Astrocyte (in vitro differentiated cells and primary cell): ENCODE measurements at places on chromosomes 13 and 19.

- no peak for DNase-seq
These were observed 101.9 kb upstream of the AKAP11 start for GRCh38 chr13:42170029-42170428.

GRCh38 chr19:56112313-56112709 is 8.8 kb downstream of the ZNF787 start:
- DNase-seq: no peak

DNA sequence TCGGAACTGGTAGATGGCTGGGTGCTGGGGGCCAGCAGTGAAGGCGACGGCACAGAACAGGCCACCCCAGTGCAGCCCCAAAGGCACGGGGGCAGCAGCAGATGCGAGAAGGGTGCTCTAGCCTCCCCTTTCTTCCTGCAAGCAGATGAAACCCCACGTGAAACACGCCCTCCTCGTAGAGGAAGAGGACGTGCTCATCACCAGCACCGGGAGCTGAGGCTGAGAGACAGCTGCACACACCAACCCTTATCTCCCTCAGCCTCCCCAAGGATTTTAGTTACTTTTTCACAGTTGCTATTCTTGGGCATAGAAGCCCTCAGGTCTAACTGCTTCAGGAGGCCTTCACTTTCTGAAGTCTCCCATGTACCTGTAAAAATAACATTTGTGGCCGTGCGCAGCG is 11.9 kb downstream of the ZNF787 start:
- no peak for DNase-seq

- peak; percentile 15 for DNase-seq
These were observed 253.7 kb upstream of the RXFP2 start for GRCh38 chr13:31485651-31486051.

- DNase-seq: no peak
These were observed 3.7 kb upstream of the ZNF554 start for GRCh38 chr19:2815923-2816322.

DNA sequence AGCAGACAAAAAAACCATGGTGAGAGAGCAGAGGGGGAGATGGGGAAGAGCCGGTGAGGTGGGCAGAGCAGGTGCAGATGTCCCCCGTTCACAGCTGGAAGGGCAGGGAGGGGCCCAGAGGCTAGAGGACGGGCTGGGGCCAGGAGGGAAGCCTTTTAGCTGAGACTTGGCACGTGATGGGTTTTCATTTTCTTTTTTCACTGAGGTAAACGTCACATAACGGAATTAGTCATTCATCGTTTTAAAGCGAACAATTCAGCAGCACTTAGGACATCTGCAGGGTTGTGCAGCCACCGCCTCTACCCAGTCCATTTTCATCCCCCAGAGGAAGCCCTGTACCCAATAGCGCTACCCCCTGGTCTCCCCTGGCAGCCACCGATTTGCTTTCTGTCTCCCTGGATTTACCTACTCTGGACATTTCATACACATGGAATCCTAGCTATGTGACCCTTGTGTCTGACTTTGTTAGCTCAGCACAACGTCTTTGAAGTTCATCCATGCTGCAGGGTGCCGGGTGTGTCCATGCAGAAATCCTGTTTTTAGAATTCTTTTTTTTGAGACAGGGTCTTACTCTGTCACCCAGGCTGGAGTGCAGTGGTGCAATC is 16.0 kb upstream of the EMC10 start:
- DNase-seq: peak; percentile 56

DNA sequence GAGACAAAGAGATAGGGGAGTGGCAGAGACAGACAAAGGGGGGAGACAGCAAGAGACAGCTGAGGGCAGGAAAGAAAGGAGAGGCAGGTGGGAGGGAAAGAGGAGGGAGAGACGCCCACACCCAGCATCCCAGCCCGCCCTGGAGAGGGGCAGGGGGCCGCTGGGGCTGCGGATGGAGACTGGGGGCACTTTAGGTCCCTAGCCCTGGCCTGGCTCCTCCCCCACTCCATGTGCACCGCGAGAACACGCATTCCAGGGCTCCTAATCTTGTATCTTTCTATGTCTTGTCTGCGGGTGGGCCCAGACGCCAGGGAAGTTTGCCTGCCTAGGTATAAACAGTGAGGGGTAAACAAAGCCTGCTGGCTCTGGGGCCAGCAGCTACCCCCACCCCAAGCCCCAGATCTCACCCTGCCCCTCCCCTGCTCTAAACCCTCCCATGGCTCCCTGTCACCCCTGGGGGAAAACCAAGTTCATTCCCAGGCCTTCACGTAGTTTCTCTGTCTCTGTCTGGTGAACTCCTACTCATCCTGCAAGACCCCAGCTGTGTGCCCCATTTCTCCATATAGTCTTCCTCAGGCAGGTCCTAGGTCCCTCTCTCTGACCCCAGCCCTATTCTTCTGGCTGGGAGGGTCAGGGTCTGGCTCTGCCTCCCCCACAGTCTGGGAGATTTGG is 5.7 kb downstream of the TLE5 start:
- no peak for DNase-seq

GRCh38 chr19:18364826-18365528 is 21.0 kb upstream of the GDF15 start:
- peak; percentile 100 for DNase-seq

DNA sequence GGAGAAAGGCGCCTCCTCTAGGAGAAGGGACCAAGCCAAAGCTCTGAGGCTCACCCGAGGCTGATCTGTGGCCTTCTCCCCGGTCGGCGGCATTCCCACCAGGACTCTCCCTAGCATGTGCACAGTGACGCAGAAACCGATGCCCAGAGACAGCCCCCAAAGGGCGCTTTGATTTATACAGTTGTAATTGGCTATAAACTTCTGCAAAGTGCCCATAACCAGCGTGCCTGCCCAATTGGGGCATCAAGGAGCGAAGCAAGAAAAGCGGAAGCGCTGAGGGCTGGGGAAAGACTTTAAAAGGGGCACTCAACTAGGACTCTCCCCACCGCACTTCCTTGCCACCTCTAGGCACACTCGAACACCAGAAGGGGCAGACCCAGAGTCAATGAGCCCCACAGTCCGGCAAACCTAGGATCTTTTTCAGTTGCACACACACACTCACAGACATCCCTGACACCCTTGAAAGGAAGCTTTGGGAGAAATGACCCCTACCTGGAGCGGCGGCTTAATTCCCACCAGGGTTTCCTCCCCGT is 1.8 kb downstream of the CDX2 start:
- DNase-seq: no peak

- DNase-seq: peak; percentile 2
These were observed 1708.9 kb downstream of the SLITRK5 start for GRCh38 chr13:89380101-89380500.

GRCh38 chr19:36915992-36916830 is at the start of the genes ZNF568 and ZNF829:
TSS of gene ZNF568 (plus strand) at chr19:36916332. CDS start at chr19:36922771, 6,439 bp downstream.
TSS of gene ZNF829 (minus strand) at chr19:36916291. CDS start at chr19:36915167, 1,124 bp downstream.
- DNase-seq: peak; percentile 85

DNA sequence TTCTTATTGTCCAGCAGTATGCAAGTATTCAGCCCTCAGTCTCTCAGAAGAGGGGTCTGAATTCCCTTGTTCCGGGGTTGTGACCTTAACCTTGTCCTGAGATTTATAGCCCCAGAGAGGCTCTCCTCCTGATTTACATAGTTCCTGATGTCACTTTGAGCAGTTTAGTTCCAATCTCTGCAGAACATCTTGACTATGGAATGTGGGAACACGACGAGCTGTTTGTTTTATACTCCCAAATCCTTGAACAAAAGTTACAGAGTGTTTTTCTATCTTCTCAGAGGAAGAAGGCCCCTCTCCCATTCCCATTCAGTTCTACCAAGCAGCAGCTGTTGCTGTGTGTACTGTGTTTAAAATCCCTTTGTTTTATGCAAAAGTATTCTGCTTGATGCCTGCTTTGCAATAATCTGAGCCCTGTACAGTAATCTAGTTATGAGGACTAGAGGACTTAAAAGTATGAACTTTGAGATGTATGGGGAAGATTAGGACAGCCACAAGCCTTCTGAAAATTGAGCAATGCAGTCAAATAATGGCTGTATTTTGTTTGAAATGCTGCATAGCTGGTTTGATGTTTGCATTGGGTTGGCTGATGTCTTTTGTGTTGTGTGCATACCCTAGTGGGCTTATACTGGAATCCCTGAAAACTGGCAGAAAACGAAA is 74.7 kb downstream of the KL start:
- no peak for DNase-seq

- no peak for DNase-seq
These were observed at the start of gene CLEC4M for GRCh38 chr19:7762719-7763293. TSS of gene CLEC4M (plus strand) at chr19:7763243. CDS start at chr19:7763267, 24 bp downstream.

- DNase-seq: peak; percentile 69
These were observed 39.3 kb upstream of the GAS6 start for GRCh38 chr13:113902986-113903775.

- no peak for DNase-seq
These were observed 179.5 kb downstream of the GGACT start for GRCh38 chr13:100409132-100409531.

GRCh38 chr13:37460166-37460565 is 138.4 kb downstream of the POSTN start:
- DNase-seq: peak; percentile 19

GRCh38 chr19:44576843-44577565 is 36.4 kb upstream of the IGSF23 start:
- peak; percentile 16 for DNase-seq

DNA sequence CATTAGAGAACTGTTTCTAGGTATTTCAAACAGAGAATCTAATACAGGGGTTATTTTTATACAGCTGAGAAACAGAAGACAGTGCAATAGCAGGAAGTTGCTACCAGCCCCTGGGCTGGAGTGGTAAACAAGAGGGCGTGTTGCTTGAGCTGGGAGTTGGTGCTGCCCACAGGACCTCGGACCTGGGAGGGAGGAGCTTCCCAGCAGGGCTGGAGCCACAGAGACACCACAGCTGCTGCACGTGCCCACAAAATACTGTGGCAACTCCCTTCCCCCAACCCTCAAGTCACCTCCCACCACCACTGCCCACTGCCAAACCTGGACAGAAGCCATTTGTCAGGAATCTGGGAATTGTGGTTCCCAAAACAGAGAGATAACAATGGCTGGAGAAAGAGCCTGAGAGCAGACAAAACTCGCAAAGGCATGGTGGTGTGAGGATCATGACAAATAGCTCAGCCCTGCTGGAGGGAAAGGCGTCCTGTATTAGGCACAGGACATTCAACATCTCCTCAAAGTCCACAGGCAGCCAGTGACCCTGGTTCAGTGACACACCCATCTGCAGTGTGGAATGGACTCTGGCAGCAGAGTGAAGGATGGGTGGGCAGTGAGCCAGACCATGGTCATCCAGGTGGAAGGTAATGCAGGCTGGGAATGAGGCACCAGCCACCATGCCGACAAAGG is 57.2 kb downstream of the SPATA13 start:
- peak; percentile 6 for DNase-seq

DNA sequence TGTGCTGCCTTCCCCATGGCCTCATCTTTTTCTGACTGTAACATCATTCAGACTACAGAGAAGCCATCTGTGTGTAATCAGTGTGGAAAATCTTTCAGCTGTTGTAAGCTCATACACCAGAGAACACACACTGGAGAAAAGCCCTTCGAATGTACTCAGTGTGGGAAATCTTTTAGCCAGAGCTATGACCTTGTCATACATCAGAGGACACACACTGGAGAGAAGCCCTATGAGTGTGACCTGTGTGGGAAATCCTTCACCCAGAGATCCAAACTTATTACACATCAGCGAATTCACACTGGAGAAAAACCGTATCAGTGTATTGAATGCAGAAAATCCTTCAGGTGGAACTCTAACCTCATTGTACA is 17.2 kb upstream of the ZNF8 start:
- DNase-seq: no peak

DNA sequence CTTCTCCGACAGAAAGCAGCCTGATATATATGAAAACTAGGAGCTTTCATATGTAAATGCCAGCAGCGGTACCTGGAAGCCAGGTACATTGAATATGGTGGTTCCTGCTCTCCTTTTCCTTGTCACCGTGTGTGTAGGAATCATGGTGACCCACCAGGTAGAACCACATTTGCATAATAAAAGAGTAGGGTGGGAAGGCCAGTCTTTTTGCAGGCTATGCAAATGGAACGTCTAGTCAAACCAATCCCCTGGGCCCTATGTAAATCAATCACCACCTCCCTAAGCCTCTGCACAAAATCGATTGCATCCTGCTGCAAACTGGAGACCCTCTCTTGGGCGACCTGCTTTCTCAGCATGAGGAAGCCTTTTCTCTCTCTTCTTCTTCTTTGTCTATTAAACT is 22.2 kb upstream of the ZNF181 start:
- DNase-seq: no peak

DNA sequence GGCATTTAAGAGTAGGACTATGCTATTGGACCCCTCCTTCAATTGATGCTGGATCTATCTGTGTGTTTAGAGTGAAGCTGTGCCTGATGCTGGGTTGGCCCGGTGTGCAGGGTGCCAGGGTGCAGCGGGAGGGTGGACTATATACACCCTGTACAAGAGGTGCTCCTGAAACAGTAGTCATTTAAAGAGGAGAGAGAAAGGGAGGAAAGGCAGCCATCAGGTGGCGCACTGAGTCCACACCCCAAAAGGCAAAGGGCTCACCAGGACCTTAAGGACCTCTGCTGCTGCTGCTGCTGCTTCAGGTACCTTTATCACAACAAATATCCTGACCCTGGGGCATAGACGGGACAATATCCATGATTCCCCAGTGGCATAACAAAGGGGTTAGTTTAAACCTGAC is 39.4 kb downstream of the ZNF136 start:
- DNase-seq: no peak

DNA sequence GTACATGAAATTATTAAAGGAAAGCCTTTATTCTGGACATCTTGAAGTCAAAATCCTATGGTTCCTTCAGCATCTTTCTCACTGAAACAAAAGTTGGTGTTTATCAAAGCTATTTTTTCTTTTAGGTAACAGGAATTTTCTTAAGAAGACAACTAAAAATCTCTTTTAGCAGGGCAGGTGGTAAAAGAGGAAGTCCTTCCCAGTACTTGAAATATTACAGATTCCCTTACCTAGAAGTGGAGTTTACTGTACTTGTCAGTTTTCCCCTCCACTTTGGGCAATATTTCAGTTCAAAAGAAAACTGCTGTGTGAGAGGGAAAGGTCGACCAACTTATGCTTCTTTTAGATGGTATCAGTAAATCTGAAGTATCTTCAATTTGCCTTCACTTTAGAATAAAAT is 64.3 kb upstream of the TDRD3 start:
- DNase-seq: no peak

- no peak for DNase-seq
These were observed 69.1 kb upstream of the FLT1 start for GRCh38 chr13:28564030-28564429.

GRCh38 chr19:53101518-53101917 is 1.7 kb downstream of the ZNF160 start:
- DNase-seq: no peak

DNA sequence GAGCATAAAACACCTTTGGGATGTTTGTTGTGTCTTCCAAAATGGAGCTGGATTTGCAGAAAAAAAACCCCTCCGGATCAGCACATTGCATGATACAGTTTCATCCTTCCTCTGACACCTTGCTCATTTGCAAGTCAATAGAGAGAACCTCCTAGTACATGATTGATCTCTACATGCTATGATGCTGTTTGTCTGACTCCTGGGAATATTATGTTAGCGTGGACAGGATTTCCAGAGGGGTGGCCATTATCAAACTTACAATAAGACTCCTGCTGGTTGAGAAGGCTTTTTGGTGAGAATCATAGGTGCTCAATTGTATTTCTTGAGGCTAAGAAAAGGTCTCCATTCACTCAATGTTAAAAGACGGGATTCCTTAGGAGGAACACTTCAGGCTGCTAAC is 75.9 kb upstream of the SCEL start:
- no peak for DNase-seq
